Germinal center (tissue), 1 donor: ENCODE measurements at places on chromosomes 16 and 17.

DNA sequence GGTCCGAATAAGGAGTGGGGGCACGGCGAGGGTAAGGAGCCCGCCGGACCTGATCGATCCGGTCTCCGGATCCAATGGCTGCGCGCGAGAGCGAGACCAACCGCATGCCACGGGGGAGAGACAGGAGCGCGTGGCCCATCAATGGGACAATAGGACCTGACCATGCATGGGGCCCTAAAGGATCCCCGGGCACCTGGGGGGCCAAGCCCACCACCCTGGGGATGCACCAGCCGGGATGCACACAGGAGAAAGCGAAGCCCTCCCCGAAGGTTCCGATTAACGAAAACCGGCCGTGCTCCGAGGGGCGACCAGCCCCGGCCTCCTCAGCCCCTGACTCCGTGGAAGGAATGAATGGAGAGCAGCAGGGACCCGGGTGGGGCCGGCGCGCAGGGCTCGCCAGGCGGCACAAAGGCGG is 525 bp downstream of the JPT1 start:
- DNase-seq = no peak

DNA sequence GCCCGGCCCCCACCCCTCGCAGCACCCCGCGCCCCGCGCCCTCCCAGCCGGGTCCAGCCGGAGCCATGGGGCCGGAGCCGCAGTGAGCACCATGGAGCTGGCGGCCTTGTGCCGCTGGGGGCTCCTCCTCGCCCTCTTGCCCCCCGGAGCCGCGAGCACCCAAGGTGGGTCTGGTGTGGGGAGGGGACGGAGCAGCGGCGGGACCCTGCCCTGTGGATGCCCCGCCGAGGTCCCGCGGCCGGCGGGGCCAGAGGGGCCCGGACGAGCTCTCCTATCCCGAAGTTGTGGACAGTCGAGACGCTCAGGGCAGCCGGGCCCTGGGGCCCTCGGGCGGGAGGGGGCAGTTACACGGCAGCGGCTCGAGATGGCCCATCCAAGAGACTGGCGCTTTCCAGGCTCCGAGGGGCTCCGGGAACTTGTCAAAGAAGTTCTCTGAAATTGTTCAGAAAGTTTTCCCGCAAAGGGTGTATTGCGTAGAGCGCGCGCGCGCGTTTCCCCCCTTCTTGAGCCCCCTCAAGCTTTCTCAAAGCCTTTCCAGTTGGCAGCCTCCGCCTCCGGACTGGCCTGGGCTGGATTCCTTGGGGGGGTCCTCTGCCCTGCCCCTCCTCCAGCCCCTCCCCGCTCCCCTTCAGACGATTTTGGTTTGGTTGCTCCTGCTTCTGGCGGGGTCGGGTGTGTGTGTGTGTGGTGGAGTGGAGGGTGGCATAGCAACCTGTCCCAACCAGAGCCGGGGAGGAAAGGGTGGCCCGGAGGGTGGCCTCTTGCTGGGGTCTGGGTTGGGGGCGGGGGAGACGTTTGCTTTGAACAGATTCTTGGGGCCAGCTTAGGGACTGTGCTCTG is 504 bp downstream of the ERBB2 start:
- DNase-seq = no peak

DNA sequence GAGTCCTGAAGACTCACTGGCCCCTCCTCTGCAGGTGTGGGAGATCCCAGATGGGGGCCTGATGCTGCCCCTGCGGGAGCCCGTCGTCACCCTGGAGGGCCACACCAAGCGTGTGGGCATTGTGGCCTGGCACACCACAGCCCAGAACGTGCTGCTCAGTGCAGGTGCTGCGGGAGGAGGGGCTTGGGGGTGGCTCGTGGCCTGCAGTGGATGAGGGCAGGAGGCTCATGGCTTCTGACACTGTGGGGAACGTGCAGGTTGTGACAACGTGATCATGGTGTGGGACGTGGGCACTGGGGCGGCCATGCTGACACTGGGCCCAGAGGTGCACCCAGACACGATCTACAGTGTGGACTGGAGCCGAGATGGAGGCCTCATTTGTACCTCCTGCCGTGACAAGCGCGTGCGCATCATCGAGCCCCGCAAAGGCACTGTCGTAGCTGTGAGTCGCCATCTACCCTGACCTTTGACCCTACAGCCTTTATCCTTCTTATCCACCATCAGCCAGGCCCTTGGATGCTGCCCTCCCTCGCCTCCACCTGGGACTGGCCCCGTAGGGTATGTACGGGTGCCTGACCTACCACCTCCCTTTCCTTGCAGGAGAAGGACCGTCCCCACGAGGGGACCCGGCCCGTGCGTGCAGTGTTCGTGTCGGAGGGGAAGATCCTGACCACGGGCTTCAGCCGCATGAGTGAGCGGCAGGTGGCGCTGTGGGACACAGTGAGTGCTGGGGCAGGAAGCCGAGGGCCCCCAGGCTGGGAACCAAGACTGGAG is 3.6 kb downstream of the CORO1A start:
- DNase-seq = peak; percentile 55

GRCh38 chr17:35087731-35088355 is 24.3 kb upstream of the RFFL start:
- no peak for DNase-seq

DNA sequence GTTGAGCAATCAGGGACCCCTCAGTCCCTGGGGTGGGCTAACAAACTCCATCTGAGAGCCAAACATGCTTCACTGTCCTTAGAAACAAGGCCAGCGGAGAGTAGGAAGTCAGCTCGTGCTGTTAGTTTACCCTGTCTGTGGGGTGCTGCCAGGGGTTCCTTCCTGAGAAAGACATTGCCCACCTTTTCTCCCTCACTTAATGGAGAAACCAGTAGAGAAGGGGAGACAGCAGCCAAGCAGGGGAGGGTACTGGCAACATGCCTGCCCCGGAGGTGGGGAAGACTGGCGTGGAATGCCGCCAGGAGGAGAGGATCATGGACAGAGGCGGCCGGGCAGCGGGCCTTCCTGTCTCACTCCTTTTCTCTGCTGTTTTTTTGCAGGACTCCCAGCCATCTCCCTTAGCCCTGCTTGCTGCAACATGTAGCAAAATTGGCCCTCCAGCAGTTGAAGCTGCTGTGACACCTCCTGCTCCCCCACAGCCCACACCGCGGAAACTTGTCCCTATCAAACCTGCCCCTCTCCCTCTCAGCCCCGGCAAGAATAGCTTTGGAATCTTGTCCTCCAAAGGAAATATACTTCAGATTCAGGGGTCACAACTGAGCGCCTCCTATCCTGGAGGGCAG is 19.9 kb downstream of the SP2 start:
- no peak for DNase-seq

DNA sequence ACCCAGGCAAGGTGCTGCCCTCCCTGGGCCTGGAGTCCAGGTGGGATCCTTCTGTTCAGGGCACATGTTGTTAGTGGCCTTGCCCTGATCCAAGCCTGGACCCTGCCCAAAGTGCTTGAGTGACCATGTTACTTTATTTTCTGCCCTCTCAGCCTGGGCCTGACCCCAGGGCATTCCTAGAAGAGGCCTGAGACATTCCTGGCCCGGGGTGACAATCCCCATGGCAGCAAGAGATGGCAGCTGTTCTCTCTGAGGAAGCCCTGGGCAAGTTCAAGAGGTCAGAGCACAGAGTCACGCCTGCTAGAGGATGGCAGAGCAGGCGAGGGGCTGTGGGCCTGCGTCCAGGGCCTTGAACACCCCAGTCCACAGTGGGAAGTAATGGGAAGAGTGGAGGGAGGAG is 5.0 kb downstream of the CDH16 start:
- no peak for DNase-seq

GRCh38 chr16:8283195-8283594 is 307.1 kb downstream of the TMEM114 start:
- no peak for DNase-seq

GRCh38 chr17:79242873-79243602 is 168.4 kb downstream of the ENGASE start:
- no peak for DNase-seq

- no peak for DNase-seq
These were observed 41.9 kb upstream of the POLR3E start for GRCh38 chr16:22255335-22255734.

- DNase-seq = no peak
These were observed 83.0 kb upstream of the CDC42EP4 start for GRCh38 chr17:73394512-73395450.

GRCh38 chr16:85430523-85431421 is 182.3 kb upstream of the GSE1 start:
- DNase-seq = no peak

GRCh38 chr17:52148969-52149351 is 9.6 kb downstream of the CA10 start:
- DNase-seq = no peak

DNA sequence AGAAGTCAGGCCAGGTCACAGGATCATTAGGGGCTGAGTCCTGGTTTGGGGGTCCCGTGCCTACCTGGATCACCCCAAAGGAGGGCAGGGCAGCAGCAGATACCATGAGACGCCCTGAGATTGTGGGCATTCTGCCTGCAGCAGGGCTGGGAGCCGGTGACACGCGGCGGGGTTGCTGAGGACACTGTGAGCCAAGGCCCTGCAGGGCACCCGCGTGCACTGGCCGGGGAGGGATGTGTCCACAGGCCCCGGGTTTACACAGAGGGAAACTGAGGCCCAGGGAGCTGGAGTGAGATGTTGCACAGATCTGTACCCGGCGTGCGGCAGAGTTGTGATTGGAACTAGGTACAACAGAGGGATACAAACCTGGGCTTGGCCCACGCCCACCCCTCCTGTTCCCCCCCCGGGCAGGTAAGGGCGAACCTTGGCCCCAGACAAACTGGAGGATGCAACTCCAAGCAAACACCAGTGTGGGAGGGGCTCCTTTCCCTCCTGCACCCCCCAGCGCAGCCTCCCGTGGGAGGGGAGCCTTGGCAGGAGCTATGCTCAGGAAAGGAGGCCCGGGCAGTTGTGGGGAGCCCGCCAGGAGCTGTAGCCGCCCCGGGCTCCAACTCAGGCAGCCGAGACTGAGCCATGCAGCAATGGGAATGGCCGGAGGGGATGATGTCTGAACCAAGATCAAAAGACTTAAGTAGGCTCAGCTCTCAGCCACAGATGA is 91.3 kb downstream of the ENGASE start:
- no peak for DNase-seq

- no peak for DNase-seq
These were observed 144.0 kb upstream of the CHMP6 start for GRCh38 chr17:80847496-80848230.

- no peak for DNase-seq
These were observed 56.9 kb downstream of the WWP2 start for GRCh38 chr16:69818891-69819545.

GRCh38 chr17:9071016-9071415 is 49.7 kb downstream of the NTN1 start:
- no peak for DNase-seq

DNA sequence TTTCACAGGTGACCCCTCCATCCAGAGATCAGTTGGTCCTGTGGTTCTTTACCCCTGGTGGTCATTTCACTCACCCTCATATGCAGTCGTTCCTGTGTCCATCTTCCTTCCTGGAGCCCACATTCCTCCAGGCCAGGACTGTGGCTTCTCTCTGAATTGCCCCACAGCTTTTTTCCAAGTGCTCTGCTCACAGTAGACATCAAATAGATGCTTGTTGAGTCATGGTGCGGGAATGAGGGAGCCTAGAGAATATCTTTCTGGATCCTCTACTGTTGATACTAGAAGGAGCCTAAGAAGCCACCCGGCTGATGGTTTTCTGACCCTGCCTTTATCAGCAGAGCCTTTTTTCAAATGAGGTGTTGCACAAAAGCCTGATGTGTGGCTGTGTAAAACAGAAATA is 10.4 kb downstream of the USB1 start:
- no peak for DNase-seq

- DNase-seq = no peak
These were observed 8.7 kb downstream of the MSL1 start for GRCh38 chr17:40130352-40131042.

DNA sequence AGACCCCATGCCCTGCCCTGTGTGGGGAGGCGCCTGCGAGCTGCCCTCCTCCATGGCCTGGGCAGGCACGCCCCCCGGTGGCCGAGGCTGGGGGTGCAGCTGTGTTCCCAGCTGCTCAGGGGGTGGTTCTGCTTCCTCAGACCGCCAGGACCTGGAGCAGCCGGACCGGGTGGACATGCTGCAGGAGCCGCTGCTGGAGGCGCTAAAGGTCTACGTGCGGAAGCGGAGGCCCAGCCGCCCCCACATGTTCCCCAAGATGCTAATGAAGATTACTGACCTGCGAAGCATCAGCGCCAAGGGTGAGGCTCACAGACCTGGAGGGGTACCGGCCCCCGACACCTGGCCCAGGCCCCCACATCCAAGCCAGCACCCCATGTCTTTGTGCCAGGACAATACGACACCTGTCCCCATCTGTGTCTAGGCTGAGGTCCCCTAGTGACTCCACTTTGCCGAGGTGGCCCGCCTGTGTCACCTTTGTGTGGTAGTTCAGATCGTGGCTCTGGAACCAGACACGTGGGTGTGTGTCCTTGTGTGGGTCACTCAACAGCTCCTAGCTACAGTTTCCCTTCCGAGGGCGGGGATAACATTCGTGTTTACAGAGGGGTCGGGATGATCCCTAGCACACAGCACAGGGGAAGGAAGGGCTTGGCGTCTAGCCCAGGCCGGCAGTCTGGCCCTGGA is 9.3 kb downstream of the GJD3 start:
- peak; percentile 87 for DNase-seq

DNA sequence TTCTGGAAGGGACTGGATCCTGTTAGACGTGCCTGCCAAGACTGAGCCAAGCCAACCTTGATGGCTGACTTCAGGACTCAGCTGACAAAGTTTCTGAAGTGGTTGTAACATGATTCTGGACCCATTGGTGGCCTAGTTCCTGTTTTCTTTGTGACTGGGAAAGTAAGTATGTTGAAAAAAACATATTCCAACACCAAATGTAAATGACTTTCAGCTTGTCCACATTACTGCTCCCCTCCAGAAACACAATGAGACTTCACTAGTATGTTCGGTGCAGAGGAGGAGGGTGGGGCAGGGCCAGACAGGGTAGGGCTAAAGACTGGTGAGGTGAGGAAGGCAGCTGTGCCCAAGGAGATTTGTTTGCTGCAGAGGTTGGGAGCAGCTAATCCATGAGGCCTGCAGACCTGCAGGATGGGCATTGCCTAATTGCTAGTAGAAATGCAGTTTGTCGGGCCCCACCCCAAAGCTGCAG is 26.4 kb downstream of the NMT1 start:
- no peak for DNase-seq

GRCh38 chr16:30923554-30924075 is at the start of gene FBXL19:
TSS of gene FBXL19 (plus strand) at chr16:30923572. CDS start at chr16:30925755, 2,183 bp downstream.
- DNase-seq = no peak

DNA sequence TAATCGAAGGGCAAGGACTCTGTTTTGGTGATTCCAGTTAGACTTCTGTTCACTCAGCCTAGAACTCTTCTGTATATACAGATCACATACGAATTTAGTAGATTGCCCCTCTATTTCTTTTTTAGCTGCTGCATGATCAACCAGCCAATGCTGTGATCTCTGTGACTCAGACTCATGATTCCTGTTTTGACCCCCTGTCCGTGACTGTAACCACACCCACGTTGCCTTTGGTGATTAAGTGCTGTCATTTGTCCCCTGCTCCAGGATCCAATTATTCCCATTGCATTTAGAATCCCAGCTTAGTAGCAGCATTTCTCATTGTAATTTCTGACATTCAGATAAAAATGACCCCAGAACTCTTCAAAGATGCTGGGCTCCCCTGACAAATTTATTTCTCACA is 545.7 kb downstream of the NPIPA7 start:
- DNase-seq = no peak

GRCh38 chr17:31509805-31510177 is 118.3 kb downstream of the RAB11FIP4 start:
- no peak for DNase-seq

- no peak for DNase-seq
These were observed 4.8 kb downstream of the SCN4A start for GRCh38 chr17:63967953-63968352.
